ENCODE measurements at places on chromosomes 5 and 9.

DNA sequence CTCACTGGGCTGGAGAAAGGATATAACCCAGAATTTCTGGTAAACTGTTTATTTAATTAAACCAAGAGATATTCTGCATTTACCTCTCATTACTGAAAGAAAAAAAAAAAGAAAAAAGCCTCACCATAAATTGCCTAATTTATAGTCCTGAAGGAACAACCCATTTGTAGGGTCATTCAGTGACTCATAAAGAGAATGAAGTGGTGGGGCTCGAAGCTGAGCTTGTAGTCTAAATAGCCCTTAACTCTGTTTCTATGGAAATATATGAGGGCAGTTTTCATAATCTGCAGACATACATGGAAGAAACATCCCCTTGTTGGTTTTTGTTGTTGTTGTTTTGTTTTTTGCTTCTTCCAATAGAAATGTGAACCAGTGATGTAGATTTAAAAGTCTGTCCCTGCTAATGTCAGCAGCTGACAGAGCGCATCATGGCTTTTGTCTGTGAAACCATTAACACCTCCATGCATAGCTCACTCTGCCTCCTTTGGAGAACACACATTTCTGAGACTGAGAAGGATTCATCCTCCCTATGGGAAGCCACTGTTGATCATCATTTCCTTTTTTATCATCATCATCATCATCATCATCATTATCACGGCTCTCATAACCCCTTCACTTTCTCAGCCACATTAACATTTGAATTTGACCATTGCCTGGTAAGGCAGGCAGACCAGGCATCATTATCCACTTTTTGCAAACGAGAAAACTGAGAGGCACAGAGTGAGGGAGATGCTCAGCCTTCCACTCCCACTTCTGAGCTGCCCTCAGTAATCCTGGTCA, 67.9 kb upstream of the SAP30L start:
- DNase-seq, result no peak

- no peak for DNase-seq
Measured at GRCh38 chr5:39175273-39175955, 43.9 kb downstream of the FYB1 start.

DNA sequence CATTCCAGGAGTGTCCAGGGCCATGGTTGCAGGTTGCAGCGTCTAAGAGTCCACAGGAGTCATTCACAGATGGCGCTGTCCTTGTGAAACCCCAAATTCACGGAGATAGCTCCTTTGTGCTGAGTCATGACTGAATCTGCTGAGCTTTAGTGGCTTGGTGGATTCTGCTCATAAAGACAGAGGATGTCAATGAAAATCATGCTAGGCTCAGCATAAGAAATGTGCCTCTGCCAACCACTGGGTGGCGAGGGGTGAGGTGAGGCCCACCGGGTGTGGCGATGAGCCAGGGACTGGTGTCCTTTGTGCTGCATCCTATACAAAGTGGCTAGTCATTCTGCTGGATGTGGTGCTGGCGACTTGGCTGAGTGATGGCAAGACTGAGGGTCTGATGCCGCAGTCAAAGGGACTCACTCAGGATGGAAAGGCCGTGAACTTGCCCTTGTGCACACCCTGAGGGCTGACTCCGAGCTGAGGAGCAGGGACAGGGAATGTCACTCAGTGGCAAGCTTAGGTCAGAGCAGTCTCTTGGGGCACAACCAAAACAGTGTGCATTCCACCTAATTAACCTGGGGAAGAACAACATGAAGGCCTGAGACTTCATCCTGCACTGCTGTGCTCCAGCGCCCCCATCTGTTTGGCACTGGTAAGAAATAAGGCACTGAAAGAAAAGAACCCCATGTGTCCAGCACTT, 71.5 kb downstream of the DAP start:
- no peak for DNase-seq

- no peak for DNase-seq
Measured at GRCh38 chr9:131545003-131545785, at the start of gene PRRT1B. Gene PRRT1B, plus strand, starts transcription at chr9:131545523. Its CDS starts 93 bp downstream, at chr9:131545616.

DNA sequence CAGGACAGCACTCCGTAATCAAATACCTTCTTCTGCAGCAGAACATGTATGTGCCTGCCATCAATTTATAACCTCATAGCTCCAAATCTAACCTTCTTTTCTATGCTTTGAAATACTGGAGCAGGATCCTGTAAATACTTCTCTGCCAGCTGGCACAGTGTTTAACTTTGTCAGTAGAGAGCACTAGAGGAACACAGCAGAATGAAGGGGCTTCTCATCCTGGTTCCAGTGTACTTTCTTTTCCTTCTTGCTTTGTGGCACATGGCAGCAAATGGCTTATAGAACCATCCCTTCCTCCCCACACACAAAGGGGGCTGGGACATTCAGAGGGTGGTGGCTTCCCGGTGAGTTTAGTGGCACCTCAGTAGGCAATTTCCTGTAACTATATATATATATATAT, 3.8 kb upstream of the FBXW11 start:
- no peak for DNase-seq

DNA sequence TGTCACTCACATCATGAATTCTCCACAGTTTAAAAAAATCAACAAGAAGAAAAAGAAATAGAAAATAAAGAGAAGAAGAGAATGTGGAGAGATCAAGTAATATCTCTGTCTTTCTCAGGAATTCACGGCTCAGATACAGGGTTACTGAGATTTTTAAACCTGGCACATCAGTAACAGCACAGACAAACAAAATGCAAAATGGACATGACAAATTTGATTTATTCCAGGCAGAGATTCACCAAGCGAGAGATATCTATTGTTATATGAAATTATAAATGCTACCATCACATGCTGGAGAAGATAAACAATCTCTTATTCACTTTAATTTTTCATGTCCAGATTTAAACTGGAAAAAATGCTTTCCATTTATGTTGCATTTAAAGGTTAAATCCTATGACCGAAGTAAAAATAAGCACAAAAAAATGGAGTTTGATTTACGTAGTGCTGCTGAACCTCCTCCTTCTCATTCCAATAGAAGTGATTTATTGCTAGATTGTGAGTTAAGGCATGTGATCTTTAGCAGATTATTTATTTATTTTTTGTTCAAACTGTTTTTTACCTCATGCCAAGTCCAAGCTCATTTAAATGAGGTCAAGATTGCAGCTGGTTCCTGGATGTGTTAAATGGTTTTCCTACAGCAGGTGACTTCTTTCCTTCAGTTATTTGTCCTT, 926.4 kb downstream of the MAT2B start:
- DNase-seq, result no peak

DNA sequence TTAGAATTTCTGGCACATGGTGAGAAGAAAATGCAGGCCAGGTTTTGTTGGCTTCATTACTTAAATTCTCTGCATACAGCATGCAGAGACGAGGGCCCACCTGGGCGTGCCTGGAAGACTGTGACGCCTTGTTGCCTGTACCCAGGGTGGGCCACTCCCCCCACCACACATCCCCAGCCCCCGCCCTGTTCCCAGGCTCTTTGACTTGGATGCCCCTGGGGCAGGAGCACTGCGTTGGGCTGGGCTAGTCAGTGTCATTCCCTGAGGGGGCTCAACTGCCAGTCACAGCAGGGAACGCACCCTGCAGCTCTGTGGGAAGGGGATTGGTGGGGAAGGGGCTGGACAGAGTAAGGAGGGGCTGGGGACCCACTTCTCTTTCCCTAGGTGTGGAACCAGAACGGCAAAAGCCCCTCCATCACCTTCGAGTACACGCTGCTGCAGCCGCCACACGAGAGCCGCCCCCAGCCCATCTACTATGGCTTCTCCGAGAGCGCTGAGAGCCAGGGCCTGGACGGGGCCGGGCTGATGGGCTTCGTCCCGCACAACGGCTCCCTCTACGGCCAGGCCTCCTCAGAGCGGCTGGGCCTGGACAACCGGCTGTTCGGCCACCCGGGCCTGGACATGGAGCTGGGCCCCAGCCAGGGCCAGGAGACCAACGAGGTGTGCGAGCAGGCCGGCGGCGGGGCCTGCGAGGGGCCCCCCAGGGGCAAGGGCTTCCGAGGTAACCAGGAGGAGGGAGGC, 19.6 kb downstream of the ADAMTSL2 start:
- DNase-seq, result no peak

- DNase-seq, result no peak
Measured at GRCh38 chr5:30390095-30390494, 803.4 kb upstream of the CDH6 start.

- no peak for DNase-seq
Measured at GRCh38 chr9:30771163-30771708, 1613.2 kb upstream of the ACO1 start.

DNA sequence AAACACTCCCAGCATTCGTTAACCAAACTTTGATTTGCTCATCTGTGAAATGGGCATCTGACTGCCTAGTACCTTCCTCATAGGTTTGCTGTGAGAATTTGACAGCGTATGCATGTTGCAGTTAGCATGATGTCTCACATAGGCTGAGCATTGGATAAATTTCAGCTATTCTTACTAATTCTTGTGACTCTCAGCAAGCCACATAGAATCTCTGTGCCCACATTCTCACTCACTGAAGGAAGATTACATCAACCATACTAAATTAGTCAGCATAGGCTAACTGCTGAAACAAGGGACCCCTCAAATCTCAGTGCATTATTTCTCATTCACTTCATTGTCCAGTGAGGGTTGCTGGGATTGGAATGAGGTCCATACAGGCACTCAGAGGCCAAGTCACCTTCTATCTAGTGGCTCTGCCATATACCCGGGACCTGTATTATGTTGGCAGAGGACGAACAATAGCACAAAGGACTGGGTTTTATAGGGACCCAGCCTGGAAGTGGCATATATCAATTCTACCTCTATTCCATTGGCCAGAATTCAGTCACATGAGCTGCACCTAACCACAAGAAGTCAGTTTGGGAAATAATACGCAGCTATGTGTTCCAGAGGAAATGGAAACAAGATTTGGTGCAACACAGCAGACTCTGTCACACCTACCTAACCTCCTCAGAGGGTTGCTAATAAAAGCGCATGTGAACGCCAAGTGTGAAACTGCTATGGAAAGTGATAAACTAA, 4.2 kb upstream of the PTGER4 start:
- DNase-seq, result no peak

DNA sequence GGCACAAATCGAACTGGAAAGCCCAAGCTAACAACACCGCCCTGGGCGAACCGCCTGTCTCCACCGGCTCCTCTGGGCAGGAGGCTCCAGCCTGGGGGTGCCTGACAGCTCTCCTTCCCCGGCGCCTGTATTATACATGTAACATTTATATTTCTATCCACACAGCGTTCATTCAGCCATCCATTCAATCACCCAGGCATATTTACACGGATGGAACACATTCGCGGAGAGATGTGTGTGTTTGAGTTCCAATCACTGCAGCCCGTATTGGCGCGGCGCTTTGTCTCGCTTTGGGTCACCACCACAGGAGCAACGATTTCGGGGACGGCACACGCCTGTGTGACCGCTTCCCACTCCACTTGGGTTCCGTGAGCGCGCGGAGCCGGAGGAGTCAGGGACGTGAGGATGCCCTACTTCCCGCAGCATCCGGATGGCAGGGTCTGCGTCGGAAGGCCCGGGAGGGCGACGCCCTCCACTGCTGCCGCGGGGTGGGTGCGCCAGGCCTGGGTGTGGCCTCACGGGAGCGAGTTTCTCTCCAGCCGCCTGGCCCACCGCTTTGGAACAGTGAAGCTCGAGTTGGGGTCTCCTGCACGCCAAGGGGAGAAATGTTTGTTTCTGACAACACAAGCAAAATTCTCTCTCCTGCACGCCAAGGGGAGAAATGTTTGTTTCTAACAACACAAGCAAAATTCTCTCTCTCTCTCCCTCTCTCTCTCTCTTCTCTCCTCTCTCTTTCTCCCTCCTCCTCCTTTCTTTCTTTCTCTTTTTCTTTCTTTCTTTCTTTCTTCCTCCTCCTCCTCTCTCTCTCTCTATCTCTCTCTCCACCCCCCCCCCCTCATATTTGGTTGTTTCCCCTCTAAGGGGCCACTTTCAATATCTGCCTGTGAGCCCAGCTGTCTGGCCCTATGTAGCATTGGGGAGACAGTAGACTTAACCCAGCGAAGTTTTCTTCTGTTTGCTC, 1.1 kb upstream of the SV2C start:
- DNase-seq, result no peak

DNA sequence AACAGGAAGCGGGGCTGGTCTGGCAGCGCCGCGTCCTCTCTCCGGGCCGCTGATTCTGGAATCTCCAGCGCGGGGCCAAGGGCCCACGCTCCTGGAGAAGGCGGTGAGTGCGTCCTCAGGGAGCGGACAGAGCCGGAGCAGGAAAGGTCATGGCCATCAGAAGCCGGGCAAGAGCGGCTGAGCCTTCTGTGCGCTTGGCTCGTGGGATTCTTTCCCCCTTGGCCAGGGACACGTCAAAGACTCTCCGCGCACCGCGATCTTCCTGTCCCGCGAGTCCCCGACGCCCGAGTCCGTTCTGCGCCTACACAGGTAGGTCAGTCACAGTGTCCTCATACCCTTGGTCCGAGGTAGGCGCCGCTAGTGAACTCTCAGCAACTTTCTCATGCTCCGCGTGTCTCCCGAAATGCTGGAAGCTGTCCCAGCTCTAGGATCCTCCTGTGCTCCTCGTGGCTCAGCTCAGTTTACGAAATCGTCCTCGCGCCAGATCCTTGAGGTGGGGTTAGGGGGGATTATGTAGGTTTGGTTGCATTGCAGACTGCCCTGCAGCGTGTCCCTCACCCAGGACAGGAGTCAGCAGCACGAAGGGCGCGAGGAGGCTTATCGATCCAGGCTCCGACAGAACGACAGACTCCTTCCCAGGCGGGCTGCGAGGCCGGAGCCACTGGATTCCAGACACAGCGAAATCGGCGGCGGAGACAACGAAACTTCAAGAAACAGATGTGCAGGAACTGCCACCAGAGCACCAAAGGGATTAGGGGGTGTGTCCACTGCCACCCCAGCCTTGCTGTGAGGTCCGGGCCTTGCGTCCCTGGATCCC, 8.7 kb downstream of the LHX6 start:
- no peak for DNase-seq

- no peak for DNase-seq
Measured at GRCh38 chr5:148641735-148642134, 12.6 kb downstream of the HTR4 start.

GRCh38 chr9:18457510-18457909, 16.4 kb upstream of the ADAMTSL1 start:
- no peak for DNase-seq

DNA sequence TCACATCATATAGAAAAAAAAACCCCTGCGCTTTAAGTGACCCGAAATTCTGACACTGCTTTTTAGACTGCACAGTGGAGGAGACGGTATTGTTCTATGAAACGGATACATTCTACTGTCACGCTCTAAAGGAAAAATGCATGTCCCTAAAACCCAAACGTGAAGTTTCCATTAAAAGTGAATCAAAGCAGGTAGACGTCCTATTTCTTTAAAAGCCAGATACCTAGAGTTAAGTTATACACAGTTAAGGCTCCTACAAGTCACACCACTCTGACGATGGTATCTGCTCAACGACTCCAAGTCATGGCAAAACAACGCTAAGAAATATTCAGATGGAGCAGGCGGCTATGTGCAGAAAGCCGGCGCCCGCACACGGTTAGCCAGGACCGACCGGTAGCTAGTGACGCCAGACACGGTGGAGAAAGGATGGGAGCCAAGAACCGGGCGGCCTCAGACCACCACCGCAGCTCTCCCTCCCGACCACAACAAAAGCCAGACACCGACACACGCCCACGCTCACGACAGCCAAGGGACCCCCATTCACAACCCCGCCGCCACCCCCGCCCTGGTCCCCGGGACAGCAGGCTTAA, 734 bp downstream of the SKP1 start:
- DNase-seq, result no peak

- DNase-seq, result no peak
Measured at GRCh38 chr9:92191801-92192200, 76.6 kb upstream of the SPTLC1 start.

- DNase-seq, result no peak
Measured at GRCh38 chr9:32596096-32596865, 23.3 kb upstream of the NDUFB6 start.
